Stimulated activated CD4-positive, alpha-beta T cell treated with anti-CD3 and anti-CD28 coated beads, Interleukin-1b, Interleukin-23, amount 100 ng/mL, for 1 hour (primary cell): ENCODE measurements at places on chromosomes 4 and X.

GRCh38 chr4:110795971-110796370, 173.1 kb upstream of the PITX2 start:
- no peak for DNase-seq

DNA sequence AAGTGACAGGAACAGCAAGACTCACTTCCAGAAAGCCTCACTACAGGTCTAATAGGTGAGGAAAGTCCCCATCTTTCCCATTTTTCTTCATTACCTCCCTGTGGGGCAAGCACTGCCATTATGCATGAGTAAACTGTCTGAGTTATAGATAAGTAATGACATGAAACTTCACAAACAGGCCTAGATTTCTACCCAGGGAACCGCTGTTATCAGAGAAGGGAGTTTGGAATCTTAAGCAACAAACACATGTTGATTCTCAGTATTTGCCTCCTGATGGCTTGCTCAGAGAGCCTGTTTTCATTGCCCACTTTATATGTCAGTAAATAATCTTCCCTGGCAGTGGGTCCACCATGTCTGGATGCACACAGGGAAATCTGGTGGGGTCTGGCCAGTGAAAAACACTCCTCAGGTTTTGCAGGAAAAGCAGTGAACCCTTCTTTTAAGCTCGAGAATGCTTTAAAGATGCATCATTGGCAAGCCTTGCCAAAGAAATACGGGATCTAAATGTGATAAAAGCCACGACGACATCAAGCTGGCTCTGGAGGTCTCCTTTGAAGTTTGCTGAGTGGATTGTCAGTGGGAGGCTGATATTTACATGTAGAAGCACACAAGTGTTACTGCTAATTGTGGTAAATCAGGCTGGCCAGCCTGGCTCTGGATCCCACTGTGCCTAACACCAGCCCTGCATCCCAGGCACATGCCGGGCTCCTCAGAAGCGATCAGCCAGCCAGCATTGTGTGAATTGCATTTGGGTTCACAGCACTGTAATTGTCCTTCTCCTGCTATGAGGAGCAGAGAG, 25.2 kb downstream of the PDGFRA start:
- DNase-seq, result no peak

- DNase-seq, result no peak
These were observed 64.9 kb upstream of the CAMK2D start for GRCh38 chr4:113826421-113826820.

DNA sequence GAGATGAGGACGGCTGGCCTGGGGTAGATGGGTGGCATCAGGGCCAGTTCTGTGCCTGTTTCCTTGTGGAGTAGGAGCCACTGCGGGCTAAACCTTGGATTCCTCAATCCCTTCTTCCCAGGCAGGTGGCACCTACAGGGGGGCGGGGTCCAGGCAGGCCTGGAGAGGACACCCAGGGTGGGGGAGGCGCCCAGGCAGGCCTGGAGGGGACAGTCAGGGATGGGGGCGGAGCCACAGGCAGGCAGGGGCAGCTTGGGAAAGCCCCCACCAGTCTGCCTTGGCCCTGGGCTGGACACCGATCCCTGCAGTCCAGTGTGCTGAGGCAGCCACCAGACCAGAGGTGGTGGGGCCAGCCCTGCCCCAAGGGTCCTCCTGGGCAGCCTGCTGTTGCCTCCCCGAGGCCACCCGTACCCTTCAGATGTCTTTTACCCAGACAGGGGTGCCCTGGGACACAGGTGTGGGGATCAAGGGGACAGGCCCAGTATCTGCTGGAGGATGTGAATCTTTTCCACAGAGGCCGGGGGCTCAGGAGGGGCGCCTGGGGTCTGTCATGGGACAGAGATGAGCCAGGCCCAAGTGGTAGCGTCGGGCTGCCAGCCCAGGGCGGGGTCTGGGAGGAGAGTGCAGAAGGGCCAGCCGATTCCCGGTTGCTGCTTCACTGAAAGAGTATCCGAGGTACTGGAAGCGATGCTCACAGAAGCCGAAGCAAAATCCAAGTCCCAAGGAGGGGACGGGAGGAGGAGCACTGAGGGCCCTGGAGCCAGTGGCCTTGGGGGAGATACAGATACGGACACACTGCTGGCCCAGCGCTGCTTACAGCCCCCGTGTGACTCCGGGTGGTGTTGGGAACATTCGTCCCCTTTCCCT, 34.5 kb downstream of the LRPAP1 start:
- no peak for DNase-seq

DNA sequence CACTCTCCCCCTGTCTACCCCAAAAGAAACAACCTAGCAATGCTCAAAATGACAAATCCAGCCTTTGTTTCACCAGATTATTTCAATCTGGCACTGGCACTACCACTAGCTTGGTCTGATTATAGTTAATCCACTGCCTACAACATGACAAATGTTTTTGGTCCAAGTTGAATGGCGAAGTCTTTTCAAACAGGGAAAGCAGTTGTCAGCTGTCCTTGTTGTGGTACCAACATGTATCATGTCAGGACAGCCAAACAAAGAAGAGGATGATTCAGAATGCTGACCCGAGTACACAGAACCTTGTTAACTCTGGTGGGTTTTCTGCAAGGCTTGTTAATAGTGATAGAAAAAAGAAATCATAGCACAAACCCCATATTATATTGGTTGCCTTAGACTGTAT, 160.8 kb upstream of the ANK2 start:
- DNase-seq, result no peak

DNA sequence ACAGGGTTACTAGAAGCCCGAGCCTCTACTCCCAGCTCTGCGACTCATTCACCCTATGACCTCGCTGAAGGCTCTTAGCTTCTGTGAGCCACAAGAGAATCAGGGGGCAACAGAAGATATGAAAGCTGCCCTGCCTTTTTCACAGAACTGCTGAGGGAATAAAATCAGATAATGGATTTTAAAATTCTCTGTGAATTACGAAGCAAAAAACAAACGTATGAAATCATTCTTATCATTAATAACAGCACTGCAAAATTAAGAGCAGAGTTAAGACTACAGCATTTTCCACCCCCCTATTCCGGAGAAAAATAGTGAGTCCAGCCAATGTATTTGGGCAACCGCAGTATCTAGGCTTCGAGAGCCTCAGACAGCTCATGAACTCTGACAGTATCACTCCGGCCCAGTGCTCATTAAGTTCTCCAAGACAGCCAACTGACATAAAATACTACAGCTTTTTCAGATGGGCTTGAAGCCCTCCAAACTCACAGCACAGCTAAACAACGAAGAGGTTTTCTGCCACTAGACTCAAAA, 33.4 kb downstream of the AFAP1 start:
- DNase-seq, result no peak

GRCh38 chrX:9466736-9467135, 1.9 kb downstream of the TBL1X start:
- DNase-seq, result no peak

DNA sequence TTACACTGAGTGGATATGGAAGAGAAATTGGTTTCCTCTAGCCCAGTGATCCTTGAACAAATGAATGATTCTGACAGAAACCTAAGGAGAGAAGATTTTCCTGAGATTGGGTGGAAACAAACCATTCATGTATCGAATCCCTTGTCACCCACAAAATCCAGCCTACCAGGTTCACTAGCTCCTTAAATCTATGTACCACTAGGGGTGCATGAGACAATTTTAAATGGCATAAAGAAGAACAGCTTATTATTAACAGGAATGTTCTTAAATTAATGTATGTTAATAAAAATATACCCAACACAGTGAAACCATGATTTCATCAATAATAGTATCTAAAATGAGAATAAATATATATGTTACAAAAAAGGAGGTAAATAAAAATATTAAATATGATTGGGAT, 118.4 kb upstream of the LNX1 start:
- DNase-seq, result no peak

GRCh38 chrX:31572360-31572759, 500.5 kb upstream of the FTHL17 start:
- no peak for DNase-seq

- DNase-seq, result no peak
These were observed 4.5 kb upstream of the RHOH start for GRCh38 chr4:40192114-40193015.

GRCh38 chr4:9758641-9759317, 22.7 kb upstream of the DRD5 start:
- no peak for DNase-seq

GRCh38 chr4:185370268-185370949, 25.3 kb downstream of the LRP2BP start:
- DNase-seq, result no peak

GRCh38 chr4:94274912-94275311, 67.2 kb downstream of the SMARCAD1 start:
- DNase-seq, result no peak

DNA sequence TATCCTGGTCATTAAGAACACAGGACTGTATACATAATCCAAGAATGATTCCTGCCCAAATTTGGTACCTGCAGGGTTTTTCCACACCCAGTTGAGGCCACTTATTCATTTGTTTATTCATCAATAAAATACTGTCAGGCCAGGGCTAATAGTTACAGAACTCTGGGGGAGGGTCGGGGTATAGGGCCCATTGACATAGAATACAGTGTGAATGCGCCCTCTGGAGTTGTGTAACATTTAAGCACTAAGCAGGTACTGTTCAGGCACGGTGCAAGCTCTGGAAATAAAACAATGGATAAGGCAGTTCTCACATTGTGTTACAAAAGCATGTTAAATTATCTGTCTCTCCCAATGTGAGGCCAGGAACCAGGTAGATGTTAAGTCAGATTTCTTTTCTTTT, 30.8 kb upstream of the LRBA start:
- DNase-seq, result no peak

GRCh38 chr4:8221985-8222384, 22.9 kb downstream of the SH3TC1 start:
- DNase-seq, result no peak

DNA sequence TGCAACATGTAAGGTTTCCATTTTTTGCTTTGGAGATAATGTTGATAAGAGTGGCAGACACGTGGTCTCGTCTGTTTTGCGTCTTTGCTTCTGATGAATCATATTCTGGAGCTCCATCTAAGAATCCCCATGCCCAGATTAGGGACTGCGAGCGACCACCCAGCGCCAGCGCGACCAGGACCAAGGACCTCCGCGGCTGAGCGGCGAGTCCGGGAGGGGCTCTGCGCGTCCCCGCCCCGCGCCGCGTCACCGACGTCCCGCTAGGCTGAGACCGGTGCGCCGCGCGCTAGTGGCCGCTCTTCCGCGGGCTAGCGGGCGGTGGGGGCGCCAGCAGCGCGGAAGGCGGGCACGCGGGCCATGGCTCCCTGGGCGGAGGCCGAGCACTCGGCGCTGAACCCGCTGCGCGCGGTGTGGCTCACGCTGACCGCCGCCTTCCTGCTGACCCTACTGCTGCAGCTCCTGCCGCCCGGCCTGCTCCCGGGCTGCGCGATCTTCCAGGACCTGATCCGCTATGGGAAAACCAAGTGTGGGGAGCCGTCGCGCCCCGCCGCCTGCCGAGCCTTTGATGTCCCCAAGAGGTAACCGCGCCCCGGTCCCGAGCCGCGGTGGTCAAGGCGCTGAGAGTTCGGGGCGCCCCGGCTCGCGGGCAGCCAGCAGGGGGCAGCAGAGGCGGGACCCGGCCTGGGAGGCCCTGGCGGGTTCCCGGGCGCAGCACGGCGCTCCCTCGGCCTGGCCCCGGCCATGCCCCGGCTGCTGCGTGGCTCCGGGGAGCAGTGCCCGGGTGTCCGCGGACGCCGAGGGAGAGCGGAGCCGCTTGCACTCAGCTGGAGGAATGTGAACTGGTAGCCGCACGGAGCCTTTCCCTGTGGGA, at the start of gene SRD5A3:
Gene SRD5A3, plus strand, starts transcription at position 263 of the 871 bp plus-strand sequence. Its CDS starts 95 bp downstream, at position 358.
- DNase-seq, result peak; percentile 58

DNA sequence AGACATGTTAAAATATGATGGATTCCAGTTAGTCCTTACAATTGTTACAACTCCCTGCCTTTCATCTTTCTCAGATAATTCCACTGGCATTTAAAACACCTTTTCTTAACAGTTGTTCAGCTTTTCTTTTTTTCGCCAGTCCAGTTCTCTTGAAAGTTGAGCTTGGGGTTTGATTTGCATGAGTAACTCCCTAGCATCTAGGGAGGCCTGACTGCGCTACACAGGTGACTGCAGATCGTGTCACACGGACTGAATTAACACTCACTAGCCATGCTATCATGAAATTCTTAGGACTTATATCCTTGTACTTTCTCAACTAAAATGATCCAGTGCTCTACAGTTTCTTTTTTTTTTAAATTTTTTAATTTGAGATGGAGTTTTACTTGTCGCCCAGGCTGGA, 69.8 kb downstream of the ARHGAP24 start:
- no peak for DNase-seq

DNA sequence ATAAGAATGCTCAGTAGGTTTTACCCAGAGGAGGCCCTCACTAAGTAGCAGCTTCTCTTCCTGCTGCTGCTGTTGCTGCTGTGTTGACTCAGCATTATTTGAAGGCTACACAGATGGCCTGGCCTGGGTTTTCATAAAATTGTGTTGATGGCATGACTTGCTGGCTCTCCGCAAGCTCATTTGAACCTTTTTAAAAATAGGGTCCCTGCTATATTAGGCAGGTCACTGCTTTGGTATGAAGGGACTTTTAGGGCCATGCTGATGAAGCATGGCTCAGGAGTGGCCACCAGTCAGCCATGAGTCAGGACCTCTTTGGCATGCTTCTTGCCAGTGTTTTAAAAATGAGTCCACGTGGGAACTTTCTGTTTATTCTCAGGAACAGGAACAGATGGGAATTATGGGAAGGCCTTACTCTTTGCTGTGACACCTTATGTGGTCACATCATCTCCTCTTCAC, 128.7 kb downstream of the MID1IP1 start:
- DNase-seq, result no peak

GRCh38 chr4:1472148-1472797, 66.0 kb upstream of the NKX1-1 start:
- DNase-seq, result no peak

- no peak for DNase-seq
These were observed 74.4 kb upstream of the PLAC1 start for GRCh38 chrX:134732676-134733075.

- DNase-seq, result no peak
These were observed 2.1 kb upstream of the POF1B start for GRCh38 chrX:85381602-85382001.

- no peak for DNase-seq
These were observed 19.0 kb upstream of the NHS start for GRCh38 chrX:17355976-17356375.

- DNase-seq, result no peak
These were observed 102.1 kb upstream of the RASGEF1B start for GRCh38 chr4:81573840-81574239.

DNA sequence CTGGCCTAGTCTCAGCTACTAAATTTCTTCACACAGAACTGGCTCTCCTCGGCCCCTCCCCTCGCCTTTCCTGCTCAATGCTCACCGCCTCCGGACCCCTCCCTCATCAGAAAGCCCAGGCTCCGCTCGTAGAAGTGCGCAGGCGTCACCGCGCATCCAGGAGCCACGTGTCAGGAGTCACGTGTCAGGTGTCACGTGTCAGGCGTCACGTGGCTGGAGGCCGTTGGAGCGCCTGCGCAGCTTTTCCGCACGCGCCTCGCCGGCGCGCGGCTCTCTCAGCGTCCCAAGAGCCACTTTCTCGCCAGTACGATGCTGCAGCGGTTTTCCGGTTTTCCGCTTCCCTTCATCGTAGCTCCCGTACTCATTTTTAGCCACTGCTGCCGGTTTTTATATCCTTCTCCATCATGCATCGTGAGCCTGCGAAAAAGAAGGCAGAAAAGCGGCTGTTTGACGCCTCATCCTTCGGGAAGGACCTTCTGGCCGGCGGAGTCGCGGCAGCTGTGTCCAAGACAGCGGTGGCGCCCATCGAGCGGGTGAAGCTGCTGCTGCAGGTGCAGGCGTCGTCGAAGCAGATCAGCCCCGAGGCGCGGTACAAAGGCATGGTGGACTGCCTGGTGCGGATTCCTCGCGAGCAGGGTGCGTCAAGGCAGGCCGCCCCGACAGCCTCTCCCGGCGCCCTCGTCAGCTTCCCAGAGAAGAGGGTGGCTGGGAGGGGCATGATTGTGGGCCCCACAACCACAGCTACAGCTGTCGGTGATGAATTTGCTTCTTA, at the start of gene SLC25A31:
Gene SLC25A31, plus strand, starts transcription at position 259 of the 772 bp plus-strand sequence. Its CDS starts 146 bp downstream, at position 405.
- DNase-seq, result no peak

- no peak for DNase-seq
These were observed 202.5 kb downstream of the RASL11B start for GRCh38 chr4:53064609-53065008.
